Activated CD4-positive, alpha-beta T cell treated with anti-CD3 and anti-CD28 coated beads for 4 hours (primary cell): ENCODE measurements at places on chromosomes 1 and 21.

- no peak for DNase-seq
These were observed 8.6 kb upstream of the EEIG2 start for GRCh38 chr1:108551137-108551862.

GRCh38 chr1:22365331-22366295, 86.0 kb upstream of the ZBTB40 start:
- no peak for DNase-seq

DNA sequence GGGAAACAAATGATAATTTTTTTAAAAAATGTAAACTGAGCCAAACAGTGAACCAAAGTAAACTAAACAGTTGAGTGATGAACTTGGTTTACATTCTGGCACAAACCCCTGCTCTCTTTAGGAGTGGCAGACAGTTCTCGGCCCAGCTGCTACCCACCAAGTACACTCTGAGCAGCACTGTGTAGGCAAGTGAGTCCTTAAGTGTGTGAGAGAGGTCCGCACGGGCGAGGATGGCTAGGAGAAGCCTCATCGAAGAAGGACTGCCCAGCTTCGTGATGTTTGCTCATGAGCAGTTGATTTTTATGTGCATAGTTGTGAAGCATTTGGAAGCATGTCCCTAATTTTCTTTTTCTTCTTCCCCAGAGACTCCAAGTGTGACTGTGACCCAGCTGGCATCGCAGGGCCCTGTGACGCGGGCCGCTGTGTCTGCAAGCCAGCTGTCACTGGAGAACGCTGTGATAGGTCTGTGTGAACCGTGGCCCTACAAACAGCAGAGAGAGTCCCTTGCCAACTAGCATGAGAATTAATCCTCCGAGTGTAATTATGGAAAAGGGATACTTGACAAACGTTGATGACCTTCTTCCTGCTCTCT, 32.1 kb downstream of the LAMC2 start:
- no peak for DNase-seq

GRCh38 chr1:22892789-22893188, 79.9 kb downstream of the LACTBL1 start:
- DNase-seq: no peak

DNA sequence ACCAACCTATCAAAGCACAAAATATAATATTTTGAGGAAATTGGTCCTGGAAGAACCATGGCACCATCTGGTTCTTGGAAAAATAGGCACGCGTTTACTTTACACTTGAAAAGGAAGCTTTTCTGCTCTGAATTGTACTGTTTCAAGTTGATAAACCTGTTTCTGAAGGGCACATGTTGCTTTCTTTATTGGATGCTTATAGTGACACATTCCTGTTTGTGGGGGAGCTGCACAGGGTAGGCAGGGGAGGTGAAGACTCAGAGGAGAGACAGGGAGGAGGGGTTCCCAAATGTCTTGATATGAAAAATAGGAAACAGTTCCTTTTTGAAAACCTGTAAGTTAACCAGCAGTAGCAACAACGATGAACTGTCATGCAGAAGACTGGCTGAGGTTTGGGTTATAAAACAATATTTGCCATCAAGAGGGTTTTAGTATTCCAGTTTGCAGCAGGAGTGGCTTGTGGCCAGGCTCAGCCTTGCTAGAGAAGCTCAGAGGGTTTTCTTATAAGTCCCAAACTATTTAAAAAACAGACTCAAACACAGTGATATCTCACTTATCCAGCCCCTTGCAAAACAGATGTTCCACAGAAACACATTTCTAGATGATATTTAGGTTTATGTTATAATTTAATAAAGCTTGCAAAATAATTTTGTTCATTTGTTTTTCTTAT, 127.0 kb upstream of the MROH9 start:
- no peak for DNase-seq

GRCh38 chr1:157110003-157110402, 10.4 kb upstream of the ETV3L start:
- no peak for DNase-seq

- DNase-seq: no peak
These were observed 1.5 kb upstream of the CNN3 start for GRCh38 chr1:94928293-94928939.

GRCh38 chr1:8590721-8591351, 226.6 kb downstream of the RERE start:
- no peak for DNase-seq

- DNase-seq: no peak
These were observed 6.1 kb downstream of the ACP6 start for GRCh38 chr1:147664206-147664605.

DNA sequence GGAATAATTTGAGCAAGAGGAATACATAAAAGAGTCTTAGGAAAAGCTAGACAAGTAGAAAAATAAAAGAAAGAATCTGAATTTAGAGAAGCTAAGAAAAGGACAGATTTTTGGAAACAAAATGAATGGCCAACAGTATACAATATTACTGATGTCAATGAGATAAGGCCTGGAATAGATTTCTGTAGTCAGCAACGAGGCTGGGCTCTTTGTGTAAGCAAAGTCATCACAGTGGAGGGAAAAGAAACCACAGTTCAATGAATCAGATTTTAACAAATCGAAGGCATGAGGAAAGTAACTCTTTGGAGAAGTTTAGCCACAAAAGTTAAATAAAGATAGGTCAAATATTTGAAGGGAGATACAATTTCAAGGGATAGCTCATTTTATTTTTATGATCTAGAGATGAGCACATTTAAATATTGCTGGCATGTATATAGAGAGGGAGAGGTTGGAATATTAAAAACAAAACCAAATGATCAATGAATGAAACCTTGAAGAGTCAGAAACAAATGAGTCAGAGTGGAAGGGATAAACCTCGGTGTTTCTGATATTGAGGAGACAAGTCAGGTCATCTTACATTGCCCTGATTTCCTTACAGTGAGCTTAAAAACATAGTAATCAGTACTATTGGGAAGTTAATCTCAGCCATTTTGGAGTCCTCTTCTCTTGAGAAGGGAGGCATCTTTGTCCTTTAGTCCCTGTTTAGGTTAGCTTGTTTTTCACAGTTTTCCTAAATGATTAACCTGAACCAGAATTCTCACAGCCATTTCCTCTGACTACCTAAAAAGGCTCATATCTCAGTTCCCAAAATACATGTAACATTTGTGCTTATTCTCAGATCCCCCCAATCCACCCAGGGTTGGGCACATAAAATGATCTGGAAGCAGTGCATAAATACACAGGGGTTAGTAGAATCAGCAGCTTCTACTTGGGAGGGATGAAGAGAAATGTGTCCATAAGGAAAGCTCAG, 620.0 kb upstream of the B3GALT2 start:
- no peak for DNase-seq

DNA sequence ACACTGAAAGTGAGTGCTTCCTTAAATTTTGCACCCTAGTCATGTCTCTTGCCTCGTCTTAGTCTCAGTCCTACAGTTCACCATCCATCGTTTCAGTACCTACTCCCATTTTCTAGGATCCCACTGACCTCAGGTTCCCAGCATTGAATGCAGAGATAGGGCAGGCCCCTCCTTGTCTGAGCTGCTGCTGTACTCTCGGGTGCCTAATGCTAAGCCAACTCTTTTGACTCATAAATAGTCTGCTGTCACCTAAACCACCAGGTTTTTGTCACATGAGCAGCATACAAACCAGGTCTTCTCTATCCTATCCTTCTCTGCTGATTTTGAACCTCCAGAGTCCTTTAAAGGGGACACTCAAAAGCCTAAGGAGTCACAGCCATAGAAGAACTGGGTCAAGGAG, 3.0 kb downstream of the ARHGAP30 start:
- DNase-seq: no peak

GRCh38 chr1:51101976-51102375, at the start of gene C1orf185:
Gene C1orf185, plus strand, starts transcription at chr1:51102228. Its CDS starts 6 bp downstream, at chr1:51102234.
- no peak for DNase-seq

DNA sequence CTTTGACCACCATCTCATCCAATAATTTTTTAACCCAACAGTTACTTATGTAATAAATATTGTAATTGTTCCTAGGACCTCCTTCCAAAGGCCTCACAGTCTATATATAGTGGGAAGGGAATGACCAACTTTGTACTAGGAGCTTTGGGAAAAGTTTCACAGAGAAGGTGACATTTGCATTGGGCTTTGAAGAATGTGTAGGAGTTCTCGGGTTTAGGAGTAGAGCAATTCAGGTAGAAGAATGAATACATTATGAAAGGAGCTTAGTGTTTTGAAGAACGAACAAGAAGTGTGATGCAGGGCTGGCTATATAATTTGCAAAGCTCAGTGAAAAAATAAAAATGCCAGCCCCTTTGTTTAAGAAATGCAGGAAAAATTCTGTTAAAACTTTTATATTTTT, 330.4 kb upstream of the DEPDC1 start:
- no peak for DNase-seq

- DNase-seq: no peak
These were observed 41.3 kb upstream of the ENAH start for GRCh38 chr1:225694151-225694603.

GRCh38 chr1:59383963-59384362, 87.1 kb downstream of the FGGY start:
- no peak for DNase-seq

DNA sequence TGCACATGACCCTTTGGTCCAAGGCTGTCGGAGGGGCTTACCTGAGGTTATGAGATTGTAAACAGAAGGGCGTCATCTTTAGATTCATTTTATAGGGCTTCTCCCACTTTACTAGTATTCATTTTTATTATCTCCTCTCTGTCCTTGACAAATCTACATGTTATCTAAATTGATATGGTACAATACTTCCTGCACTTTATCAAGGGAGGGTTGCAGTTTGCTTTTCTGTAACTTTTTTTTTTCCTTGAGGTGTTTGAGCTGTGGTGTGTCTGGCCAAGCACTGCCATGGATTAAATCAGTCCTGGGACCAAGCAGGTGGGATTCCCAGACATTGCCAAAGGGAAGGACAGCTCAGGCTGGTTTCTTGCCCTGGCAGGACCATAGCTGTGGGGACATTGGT, 32.0 kb upstream of the B3GALT5 start:
- no peak for DNase-seq

DNA sequence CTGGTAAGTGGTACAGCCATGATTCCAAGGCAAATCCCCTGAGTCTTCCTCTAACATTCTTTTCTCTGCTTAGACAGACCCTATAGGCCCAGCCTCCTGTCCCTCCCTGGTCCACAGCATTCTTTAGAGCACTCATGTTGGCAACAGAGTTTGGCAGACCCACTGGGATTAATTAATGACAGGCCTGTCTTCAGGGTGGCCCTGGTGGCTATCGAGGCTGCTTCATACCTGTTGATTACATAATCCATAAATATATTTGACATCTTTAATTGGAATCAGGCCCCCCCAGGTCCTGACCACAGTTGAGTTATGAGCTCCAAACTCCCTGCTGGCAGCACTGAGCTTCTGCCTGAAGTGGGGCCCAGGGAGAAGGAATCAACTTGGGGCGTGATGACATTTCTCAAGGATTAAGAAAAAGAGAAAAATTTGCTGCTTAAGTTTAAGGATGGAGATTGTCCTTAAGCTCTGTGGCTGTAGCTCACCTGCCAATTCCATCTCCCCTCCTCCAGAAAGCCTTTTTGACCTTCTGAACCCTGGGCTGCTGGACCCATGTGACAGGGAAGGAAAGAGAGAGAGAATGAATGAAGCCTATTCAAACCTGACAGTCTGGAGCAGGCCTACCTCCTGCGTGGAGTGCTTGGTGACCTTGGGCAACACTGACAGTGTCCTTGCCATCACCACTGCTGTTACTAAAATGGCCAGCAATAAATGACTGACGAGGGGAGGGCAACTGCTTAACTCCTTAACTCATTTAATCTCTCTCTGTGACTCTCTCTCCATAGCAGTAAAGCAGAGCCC, 156.6 kb downstream of the TRABD2B start:
- no peak for DNase-seq

DNA sequence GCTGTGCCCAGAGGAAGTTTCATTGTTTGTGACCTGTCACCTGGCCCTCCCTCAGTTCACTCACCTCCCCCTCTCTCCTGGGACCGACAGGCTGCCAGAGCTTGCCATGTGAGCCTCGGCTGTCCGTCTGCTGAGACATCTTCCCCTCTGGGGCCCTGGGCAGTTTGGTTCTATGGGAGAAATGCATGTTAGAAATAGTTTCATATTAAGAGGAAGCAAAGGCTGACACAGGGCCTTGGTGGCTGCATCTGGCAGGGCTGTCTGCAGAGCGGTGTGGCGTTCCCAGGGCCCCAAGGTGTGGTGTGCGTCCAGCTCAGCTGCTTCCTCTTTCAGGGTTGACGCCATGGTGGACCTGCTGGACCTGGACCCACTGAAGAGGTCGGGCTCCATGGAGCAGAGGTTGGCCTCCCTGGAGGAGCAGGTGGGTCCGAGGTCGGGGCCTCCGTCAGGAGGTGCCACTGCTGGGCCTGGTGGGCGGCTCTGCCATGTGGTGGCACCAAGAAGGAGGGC, 31.9 kb upstream of the LRRC3 start:
- no peak for DNase-seq

DNA sequence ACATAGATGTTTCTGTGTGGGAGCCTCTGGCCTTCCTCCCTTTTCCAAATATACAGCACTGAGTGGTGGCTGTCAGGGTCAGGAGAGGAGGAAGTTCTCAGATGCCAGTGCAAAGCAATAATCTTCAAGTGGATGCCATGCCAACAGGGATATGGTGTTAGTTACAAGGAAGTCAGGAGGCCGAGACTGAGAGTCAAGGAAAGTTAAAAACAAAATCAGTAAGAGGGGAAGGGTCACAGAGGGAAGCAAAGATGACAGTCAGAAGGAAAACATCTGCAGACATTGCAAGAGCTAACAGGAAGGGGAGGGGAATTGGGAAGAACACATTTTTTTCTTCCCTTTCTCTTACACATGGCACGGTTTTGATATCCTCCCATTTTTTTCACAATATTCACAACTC, 691.4 kb downstream of the ADGRL2 start:
- DNase-seq: no peak

DNA sequence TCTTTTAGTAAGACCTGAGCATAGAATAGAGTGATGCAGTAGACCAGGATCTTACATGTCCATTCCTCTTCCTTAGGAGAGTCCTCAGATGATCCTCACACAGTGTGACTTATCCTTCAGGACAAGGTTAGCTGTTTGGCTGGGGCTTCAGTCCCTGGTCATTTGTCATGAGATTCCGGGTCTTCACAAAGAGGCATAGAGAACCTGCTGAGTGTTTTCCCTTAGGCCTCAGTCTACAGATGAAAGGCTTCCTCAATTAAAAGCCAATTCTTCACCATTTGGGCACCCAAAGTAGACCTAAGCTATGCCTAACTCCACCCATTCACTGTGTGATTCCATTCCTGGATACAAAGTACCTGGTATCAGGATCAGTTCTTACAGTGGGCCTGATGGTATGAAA, 329.8 kb upstream of the RUNX1 start:
- DNase-seq: no peak

DNA sequence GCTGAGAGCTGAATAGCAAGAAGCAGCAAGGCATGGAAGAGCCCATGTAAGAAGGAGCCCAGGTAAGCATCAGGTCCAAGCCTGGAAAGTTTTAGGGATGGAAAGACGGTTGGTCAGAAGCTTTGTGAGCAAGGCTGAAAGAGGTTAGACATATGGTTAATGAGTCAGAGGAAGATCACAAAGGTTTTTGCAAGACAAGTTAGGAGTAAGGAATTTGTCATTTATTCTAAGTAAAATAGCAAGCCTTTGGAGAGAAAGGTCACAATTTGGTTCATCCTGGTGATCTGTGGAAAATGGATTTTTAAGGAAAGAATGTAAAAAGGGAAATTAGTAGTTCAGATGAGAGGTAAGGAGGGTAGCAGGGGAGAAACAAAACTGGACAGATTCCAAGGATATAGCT, 106.7 kb downstream of the DPYD start:
- DNase-seq: no peak

GRCh38 chr1:113871597-113872113, at the start of gene PTPN22:
Gene PTPN22, minus strand, starts transcription at chr1:113871712.
- peak; percentile 79 for DNase-seq
